ENCODE measurements at places on chromosomes 7 and 10.

GRCh38 chr10:90912854-90913479, 7.9 kb downstream of the ANKRD1 start:
- DNase-seq, result no peak

- DNase-seq, result peak; percentile 40
Measured at GRCh38 chr7:45576249-45576929, 2.2 kb downstream of the ADCY1 start.

GRCh38 chr7:81180573-81180972, 261.7 kb upstream of the SEMA3C start:
- no peak for DNase-seq

- DNase-seq, result no peak
Measured at GRCh38 chr10:33123680-33124079, 165.7 kb upstream of the ITGB1 start.

- no peak for DNase-seq
Measured at GRCh38 chr7:52928591-52928990, 106.8 kb upstream of the POM121L12 start.

GRCh38 chr7:93115796-93116195, 2.0 kb downstream of the SAMD9 start:
- peak; percentile 10 for DNase-seq

DNA sequence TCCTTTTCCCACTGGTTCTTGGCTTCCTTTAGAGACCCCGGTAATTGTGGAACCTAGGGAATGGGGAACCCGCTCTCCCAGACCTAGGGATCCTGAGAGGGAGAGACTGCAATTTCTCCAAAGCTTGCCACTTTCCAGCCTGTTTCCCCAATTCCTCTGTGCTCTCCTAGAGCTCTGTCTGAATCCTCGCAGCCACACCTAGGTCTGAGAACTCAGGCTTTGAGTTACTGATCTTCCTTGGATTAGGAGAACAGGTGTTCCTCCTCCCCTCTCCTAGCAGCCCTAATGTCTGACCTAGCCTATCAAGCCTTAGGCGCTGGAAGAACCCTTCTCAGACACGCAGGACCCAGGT, 20.0 kb downstream of the WNT8B start:
- no peak for DNase-seq

GRCh38 chr10:31623466-31623865, 304.4 kb downstream of the ZEB1 start:
- peak; percentile 99 for DNase-seq

DNA sequence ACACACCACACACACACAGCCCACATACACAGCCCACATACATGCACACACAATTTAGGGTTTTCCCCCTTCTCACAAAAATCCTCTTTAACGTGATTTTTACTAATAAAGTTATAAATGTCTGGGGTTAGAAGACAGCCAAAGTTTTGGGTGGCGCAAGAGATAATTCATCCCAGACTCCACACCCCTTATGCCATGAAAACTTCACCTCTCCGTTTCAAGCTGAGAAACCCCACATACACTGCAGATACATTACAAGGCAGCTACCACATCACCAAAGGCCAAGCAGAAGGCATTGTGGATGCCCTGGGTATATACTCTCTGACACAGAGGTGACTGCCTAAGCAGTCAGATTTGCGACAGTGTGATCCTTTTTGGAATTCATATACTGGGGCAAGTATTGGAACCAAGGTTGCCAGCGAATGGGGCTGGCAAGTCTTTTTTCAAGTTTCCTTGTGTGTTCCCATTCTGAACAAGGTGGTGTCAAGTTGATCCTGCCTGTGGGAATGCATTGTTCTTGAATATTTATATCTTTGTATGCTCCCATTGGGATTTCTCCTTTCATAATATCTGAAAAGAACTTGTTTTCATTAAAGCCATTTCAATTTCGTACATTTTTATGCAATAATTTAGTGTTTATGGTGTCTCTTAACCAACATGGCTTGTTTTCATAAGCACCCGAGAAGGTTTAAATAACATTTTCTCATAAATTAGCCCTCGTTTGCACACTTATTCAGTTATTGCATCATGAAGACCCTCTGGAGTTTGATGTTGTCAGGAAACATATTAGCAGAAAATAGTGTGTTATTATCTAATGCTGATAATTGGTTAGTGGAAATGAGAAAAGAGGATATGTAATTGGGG, 130.2 kb downstream of the TCF7L2 start:
- DNase-seq, result no peak

- no peak for DNase-seq
Measured at GRCh38 chr7:70116244-70116643, 518.0 kb downstream of the AUTS2 start.

DNA sequence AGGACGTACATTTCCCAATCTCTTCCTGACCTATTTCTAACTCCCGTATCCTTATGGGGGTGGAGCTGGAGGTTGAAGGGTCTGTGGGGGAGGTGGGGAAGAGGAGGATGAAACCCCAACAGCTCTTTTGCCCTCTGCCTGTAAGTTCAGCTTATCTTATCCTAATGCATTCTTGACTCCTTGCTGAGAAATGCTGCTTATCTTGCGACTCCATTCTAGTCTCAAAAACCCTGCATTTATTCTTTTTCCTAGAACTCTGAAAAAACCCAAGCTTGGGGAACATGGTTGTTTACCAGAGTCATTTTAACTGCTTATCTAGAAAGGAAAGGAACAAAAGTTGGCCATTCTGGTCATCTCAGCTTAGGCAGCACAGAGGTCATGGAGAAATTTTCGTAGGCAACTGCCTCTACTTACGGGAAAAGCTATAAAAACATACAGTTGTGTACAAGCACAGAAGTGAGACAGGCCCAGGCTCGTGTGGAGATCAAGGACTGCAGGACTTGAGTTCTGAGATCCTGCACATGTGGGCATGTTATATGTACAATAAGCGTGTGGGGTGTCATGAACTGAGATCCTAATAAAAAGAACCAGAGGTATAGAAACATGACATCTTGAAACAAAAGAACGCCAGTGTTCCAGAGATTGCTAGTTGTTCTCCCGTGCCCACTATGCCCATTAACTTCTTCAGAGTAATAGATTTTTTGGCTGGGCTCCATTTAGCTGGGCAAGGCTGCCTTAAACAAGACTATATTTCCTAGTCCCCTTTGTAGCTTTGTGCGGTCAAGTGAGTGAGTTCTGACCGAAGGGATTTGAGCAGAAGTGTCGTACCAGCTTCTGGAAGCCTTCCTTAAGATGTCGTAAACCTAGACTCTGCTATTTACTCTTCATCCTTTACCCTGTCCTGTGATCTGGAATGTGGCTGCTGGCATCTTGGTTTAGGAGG, 9.6 kb downstream of the INMT start:
- DNase-seq, result no peak

GRCh38 chr7:152180587-152180986, 155.1 kb downstream of the GALNT11 start:
- DNase-seq, result peak; percentile 1

DNA sequence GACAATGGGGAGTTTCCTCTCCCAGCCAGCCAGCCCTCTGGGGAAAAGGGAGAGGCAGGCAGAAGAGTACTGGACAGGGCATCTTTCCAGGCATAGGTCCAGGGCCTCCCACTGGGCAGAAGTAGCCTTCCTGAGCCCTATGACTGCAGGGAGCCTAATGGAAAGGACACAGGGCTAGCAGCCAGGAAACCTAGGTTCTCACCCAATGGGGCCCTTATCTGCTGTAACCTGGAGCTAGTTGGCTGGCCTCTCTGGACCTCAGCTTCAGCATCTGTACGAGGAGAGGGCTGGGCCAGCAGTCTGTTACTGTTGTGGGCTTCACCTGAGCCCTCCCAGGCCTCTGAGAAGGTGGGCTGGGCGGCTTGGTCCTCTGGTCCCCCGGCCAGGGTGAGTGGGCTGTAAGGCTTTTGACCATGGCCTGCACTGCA, 22.4 kb downstream of the LDB3 start:
- no peak for DNase-seq

- no peak for DNase-seq
Measured at GRCh38 chr10:31033147-31033546, 1.5 kb upstream of the ZNF438 start.

DNA sequence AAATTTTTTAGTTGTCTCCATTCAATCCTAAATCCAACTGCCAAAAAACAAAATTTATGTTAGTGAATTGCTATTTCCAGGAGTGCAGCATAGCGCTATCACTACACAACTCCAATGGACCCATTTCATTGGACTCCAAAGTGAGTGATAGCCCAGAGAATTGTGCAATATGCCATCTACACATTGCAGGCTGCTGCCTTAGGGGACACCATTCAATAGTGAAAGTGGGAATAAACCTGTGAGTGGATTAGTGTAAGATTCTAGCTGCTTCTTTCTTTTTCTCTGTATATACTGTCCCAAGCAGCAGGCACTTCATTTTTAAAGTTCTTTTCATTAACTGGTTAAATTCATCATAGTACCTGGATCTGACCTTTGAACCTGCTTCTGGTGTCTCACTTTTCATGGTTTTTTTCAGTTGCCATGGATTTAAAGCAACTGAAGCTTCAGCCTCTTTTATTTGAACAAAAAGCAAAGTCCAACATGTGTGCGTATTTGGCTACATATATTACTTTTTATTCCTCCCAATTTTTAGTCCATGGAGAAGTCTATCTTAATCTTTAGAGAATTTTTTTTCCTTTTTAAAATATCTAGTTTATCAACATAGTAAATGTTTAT, 97.3 kb downstream of the DGKB start:
- no peak for DNase-seq

- no peak for DNase-seq
Measured at GRCh38 chr10:21535494-21535965, 1.5 kb downstream of the MLLT10 start.

GRCh38 chr10:115903845-115904244, 369.2 kb downstream of the GFRA1 start:
- DNase-seq, result no peak

- DNase-seq, result no peak
Measured at GRCh38 chr10:101619983-101620382, 31.9 kb downstream of the DPCD start.

- peak; percentile 34 for DNase-seq
Measured at GRCh38 chr10:114550756-114551635, 107.1 kb downstream of the ABLIM1 start.

DNA sequence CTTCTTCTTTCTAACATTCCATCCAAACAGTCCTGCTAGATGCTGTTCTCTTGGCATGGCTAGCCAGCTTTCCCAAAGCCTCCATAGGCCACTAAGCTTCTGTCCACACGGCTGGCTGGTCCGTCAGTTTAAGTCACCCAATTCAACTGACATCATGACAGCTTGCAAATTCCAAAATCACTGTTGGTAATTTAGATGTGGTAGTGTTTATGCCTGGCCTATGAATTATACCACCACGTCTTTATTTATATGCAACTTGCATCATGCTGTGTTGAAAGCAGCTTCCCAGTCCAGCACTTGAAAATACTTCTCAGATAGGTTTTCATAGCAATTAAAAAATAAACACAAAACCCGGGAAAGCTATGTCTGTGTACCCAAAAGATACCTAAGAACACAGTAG, 2.2 kb upstream of the VIM start:
- DNase-seq, result no peak

DNA sequence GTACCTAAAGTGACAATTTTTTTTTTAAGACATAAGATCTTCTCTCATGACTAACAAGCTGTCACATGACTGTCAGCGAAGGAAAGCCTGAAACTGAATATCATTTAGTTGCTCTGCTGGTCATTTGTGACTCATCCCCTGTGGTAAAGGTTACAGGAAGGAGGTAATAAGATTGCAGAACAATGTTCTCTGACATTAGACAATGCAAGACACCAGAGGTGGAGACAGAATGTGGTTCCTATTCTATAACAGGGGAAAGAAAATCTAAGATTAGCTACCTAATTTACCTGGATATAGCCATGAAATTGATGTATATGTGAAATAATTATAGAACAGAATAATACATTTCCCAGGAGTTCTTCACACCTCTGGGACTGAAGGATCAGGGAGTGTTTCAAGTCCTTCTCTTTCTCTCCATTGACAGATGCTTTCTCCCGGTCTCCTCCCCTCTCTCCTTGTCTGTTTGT, 47.7 kb downstream of the LRGUK start:
- peak; percentile 74 for DNase-seq

DNA sequence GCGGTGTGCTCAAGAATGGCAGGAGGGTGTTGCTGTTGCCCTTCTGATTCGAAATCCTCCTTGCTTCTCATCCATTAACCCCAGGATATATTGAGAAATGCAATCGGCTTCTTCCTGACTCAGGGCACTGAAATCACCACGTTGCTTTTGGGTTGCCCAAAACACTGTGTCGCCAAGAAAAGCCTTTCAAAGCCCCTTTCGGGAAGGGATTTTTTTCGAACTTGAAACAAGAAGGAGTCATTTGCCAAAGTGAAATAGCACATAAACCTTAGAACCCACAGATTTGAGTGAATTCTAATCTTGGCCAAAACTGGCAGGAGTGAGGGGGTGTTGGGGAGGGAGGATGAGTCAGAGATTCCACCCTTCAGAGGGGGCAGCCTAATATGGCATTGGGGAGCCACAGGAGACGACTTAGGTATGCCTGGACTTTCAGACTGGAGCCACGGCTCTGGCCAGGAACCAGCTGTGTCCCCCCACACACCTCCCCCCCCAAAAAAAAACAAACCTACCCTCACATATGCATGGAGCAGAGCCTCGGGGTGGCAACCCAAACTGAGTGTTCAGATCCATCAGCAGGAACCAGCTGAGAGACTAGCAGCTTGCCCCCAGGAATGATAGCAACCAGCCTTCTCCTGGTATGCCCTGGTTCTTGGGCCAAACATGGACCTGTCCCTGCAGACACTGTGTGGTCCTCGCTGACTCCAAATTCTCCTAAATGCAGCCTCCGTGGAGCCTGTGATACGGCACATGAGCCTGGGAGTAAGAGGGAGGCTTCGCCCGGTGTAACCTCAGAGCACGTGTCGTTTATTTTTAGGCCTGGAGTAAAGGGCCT, 138.4 kb downstream of the FGFR2 start:
- peak; percentile 75 for DNase-seq

DNA sequence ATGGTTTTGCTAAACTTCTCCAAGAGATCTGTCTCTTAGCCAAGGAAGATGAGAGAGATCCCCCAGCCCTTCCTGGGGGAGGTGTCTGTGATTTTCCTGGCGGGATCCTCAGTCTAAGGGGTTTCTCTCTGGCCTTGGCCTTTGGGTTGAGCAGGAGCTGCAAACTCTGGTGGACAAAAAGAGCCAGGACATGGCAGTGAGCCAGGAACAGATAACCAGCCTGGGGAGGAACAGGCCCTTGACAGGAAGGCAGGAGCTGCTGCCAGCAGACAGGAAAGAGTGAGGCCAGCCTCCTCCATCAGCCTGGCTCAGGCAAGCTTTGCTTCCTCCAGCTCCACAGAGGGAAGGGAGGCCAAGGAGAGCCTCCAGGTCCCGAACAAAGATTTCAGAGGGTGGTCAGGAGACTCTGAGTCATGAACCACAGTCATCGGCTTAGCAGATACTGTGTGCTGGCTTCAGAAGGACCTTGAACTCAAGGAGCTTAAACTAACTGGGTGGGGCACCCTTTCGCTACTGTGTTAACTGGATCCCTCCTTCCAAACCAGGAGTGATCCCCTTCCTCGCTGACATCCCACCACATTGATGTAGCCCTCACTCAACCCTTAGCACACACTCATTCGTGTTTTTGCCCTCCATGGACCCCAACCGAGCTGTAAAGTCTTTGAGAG, 34.7 kb downstream of the DDIT4 start:
- peak; percentile 77 for DNase-seq

All from fibroblast of upper back skin (primary cell).